Stomach (tissue), 19 donors: ENCODE measurements at places on chromosomes 3 and 15. TPM values are rescaled to one million over a fixed set of nuclear protein-coding genes. Genes with fewer than 3 reads are reported as not detected.

DNA sequence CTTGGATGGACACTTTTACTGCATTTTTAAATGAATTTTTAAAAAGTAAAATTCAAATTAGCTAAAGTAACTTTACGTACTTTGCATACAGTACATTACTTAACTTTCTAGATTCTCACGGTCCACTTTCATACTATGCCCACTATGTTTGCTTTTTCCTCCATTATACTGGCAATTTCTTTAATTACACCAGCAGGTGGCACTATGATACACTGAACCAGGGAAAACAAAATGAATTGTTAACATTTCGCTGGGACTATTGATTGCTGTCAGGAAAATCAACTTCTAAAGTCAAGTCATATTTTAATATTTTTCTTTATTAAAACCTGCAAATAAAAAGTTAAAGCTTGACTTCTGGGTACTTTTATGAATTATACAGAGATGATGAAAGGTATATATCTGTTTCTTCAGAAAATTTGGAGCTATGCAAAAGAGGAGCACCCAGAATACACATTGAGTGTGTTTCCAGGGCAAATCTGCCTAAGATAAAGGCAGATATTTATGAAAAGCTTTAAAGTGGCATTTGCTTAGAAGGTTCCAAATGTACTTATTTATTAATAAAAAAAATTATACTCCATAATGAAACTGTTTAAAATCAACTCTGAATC, 21.8 kb upstream of the POU1F1 start:
- DNase-seq, result peak; percentile 69

DNA sequence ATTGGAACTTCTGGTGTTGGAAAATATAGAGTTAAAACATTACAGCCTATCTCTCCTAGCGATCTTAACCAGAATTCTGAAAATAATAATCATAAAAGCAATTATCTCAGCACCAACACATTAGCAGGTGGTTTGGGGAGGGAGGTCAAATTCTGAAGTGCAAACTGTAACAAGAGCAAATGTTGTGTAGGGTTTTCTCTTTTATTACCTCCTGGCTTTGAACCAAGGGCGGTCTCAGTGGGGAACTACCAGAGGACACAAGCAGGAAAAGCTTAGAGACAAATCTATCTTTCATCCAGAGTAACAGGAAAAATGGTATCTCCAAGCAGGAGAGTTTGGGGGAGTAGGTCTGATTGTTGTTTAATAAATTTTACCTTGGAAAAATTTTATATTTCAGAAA, 5.5 kb upstream of the ARRDC4 start:
- no peak for DNase-seq

DNA sequence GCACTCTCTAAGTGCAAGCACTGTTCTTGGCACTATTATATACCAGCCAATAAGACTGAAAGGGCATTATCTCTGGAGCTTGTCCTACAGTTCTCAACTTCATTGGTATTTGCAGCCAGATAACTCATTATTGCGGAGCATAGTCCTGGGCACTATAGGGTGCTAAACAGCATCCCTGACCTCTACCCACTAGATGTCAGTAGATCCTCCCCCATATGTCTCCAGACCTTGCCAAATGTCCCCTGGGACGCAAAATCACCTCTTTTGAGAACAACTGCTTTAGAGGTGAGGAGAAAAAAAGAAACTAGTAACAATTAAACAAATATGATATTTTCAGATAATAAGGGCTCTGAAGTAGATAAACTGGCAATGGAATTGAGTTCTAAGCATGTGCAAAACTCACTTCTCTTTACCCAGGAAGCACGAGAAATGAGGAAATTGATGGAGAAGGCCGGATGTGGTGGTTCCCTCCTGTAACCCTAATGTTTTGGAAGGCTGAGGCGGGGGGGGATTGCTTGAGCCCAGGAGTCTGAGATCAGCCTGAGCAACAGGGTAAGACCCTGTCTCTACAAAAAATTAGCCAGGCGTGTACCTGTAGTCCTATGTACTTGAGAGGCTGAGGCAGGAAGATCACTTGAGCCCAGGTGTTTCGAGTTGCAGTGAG, 61.4 kb downstream of the FRMD4B start:
- DNase-seq, result no peak

GRCh38 chr15:79673416-79674123, 223.2 kb downstream of the MTHFS start:
- DNase-seq, result no peak

- no peak for DNase-seq
Observed at GRCh38 chr15:101136381-101137268, 115.2 kb downstream of the CHSY1 start.

DNA sequence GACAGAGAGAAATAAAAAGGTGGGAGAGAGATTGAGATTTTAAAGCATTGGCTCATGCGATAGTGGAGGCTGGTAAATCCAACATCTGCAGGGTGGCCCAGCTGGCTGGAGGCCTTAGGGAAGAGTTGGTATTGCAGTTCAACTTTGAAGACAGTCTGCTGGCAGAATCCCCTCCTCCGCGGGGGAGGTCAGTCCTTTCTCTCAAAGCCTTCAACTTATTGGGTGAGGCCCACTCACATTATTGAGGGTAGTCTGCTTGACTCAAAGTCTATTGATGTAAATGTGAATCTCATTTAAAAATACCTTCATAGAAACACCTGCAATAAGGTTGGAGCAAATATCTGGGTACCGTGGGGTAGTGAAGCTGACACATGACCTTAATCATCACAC, 31.8 kb upstream of the PROK2 start:
- no peak for DNase-seq

DNA sequence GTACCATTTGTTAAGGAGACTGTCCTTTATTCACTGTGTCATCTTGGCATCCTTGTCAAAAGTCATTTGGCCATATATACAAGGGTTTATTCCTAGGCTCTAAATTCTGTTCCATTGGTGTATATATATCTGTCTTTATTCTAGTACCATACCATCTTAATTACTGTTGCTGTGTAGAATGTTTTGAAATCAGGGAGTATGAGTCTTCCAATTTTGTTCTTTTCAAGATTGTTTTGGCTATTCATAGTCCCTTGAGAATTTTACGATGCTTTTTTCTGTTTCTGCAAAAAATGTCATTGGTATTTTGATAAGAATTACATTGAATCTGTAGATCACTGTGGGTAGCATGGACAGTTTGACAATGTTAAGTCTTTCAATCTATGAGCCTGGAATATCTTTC, 28.7 kb downstream of the PFN2 start:
- DNase-seq, result no peak

DNA sequence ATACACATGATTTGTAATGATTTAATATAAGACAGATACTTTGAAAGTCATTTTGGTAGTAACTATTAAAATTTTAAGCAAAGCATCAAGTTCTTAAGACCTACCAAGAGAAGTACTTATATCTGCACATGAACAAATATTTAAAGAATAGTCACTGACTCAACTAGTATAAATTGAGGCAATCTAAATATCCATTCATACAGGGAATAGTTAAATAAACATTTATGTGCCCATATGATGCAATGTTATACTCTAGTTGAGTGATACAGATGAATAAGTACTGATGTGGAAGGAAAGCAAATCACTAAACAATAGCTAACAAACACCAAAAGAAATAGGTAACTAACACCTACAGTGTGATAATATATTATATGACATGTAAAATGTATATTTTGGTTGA, 527.7 kb downstream of the EPHA3 start:
- no peak for DNase-seq

GRCh38 chr3:44061961-44062360, 179.7 kb upstream of the TOPAZ1 start:
- DNase-seq, result no peak

DNA sequence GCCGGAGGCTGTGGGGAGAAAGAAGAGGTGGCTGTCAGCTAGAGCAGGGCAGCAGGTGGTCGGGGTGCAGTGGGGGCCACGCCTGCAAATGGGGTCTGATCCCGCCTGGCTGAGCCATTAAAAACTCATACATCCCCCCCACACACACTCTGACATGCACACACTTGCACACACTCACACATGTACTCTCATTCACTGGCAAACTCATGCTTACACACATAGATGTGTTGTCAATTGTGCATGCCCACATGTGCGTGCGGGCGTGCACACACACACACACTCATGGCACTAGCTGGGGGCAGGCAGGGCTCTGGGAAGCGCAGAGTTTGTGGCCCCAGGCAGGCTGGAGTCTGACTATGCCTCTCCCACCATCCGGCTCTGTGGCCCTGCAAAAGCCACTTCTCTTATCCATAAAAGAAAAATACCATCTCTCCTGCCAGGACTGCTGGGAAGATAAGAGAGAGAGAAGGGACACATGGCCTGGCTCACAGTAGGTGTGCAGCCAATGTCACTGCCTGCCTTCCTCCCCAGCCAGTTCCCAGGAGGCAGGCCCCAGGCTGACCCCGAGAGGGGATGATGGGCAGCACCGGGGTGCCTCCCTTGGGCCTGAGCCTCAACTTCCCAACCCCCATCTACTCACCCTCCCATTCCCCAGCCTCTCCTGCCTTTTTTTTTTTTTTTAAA, 163.5 kb upstream of the LINGO1 start:
- DNase-seq, result no peak

- DNase-seq, result peak; percentile 82
Observed at GRCh38 chr3:183447206-183448001, 19.0 kb upstream of the MCF2L2 start.

- DNase-seq, result no peak
Observed at GRCh38 chr3:104069114-104069513, 1297.6 kb upstream of the ALCAM start.

GRCh38 chr3:49359623-49360022, 1.5 kb upstream of the GPX1 start:
- no peak for DNase-seq

DNA sequence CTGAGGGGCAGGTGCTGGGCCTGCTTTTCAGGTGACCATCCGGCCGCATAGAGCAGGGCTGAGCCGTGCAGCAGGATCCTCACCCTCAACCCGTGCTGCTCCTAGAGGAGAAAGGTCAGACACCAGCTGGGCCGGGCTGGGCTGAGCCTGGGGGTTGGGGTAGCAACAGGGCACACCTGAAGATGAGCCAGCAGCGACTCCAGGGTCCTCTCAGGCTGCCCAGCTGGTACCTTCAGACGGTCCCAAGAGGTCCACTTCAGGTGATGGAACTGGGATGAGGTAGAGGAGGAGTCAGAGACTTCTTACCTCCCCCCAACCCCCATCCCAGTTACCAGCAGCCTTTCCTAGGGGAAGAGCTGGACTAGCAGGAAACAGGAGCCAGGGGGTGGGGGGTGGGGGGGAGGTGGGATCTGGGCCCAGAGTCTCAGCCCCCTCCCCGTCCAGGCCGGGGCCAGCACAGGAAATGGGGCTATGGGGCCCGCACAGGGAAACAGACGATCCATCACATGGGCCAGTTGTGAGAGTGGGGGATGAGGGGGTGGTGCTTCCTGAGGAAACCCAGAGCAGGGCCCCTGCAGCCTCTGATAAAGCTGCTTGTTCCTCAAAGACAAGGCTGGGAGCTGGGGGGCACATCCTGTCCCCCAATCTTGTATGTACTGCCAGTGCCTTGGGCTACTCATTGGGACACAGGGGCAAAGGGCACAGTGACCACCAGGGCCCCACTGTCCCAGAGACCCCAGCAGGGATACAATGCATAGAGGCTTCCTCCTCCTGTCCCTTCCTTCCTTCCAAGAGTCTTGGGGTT, 3.0 kb downstream of the INKA1 start:
- DNase-seq, result no peak

GRCh38 chr3:102024270-102024904, 175.1 kb downstream of the NFKBIZ start:
- no peak for DNase-seq

DNA sequence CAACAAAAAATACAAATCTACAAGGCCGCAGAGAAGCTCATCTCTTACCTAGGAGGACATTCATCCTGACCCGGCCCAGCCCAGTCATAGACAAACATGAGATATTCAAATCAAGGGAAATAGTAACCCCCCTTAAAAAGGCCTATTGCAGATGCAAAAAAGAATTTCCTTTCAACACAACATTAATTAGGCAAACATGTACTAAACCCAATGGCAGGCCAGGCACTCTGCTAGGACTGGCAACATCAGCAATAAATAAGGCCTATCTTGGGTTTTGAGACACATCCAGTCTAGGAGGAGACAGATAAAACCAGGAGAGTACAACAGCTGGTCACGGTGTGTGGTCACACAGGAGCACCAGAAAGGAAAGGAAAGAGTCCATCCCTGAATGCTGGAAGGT, 61.4 kb downstream of the ADCY5 start:
- no peak for DNase-seq

GRCh38 chr15:31400222-31400927, 73.7 kb downstream of the KLF13 start:
- no peak for DNase-seq

DNA sequence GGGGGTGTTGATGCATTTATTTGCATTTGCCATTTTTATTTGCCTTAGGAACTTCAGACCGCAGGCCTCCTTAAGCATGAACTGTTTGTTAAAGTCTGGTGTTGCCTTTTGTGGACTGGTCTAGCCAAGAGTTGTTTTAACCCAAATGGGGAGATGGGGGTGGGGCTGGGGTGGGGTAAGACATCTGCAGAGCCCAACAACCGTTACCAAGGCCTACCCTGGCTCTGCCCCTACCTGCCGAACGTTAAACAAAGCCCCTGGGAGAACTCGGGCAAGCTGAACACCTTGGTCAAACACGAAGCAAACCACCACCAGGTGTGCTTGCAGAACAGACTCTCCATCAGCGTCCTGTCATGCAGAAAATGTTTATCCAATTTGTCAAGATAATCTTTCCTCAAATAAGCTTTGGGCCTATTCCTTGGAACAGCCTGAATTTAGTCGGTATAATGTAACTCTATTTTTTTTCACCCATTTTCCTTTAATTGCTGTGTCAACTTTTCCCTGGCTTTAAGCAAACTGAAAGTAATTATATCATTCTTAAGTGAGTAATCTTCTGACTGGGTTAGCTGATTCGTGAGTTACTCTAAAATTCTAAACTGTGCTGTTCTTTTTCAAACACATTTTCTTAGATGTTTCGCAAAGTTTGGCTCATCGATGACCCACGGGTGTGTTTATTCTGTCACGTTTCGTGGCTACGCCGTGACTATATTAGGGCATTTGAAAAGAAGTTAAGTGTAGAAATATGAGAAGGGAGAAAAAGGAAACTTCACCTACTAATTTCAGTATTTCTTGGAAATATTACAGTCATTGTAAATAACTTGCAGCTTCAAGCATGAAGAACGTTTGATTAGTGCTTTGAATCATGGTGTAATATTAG, 127.6 kb downstream of the SOX2 start:
- DNase-seq, result peak; percentile 70

DNA sequence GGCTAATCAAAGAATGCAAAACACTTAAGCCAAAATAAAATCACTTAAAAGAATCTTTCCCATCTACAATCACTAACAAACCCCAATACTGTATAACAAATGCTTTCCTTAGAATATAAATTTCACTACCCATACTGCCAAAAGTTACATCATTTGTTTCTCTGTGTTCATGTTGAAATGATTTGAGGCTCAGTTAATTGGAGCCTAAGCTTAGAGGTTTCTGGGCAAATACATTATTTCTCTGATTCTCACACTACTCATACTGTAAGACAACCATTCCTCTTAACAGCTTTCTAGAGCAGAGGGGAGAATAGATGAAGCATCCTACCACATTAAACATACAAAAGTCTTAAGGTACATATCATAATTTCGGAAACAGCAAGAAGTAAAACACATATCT, 2.1 kb downstream of the RIOX2 start:
- DNase-seq, result no peak

- no peak for DNase-seq
Observed at GRCh38 chr3:9951126-9951525, 1.1 kb downstream of the PRRT3 start.

Gene LYZL4
- not detected for total RNA-seq

Gene DCUN1D1
- 56.4 TPM for total RNA-seq

Gene IL17RE
- 11.4 TPM for total RNA-seq

Gene ATXN7
- total RNA-seq, result 53.3 TPM

Gene EIF2B5
- total RNA-seq, result 33.3 TPM

Gene ITIH1
- total RNA-seq, result not detected

Gene RAD54L2
- total RNA-seq, result 17.4 TPM

Gene MCF2L2
- 0.29 TPM for total RNA-seq

Gene TM4SF1
- total RNA-seq, result 29.8 TPM

Gene MFGE8
- 64.3 TPM for total RNA-seq
